ENCODE measurements at places on chromosomes 2 and 18.

GRCh38 chr18:55790296-55790695 lies 202.3 kb upstream of the TCF4 start:
- H3K36me3 ChIP-seq, result no peaks in the 10 kb centered on the region
- H3K27ac ChIP-seq, result no peak overlapping the region
- no peak overlapping the region for H3K4me3 ChIP-seq

DNA sequence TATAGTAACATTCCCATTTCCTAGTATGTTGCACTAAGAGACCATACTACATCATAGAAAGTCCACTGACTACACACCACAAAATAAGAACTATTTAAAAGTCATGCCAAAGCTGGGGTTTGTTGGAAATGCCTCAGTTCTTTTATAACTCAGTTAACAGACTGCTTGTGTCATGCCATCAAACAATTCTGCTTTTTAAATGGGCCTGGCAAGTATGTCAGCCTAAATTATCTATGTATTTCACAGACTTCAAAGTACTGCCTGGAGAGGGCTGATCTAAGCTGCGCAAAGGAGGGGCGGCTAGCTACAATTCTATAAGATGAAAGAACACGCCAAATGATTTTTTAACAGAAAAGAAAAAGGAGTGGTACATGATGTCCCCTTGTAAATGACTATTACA lies 49.6 kb downstream of the FARSB start:
- H3K4me3 ChIP-seq, result no peak overlapping the region
- peaks cover 27% of the 10 kb centered on the region for H3K36me3 ChIP-seq
- no peak for DNase-seq
- no peaks in the 10 kb centered on the region for H3K27me3 ChIP-seq
- H3K27ac ChIP-seq, result no peak overlapping the region
- no peaks in the 10 kb centered on the region for H3K4me1 ChIP-seq

GRCh38 chr2:168685600-168686451 lies 116.6 kb upstream of the NOSTRIN start:
- peaks cover 2% of the 10 kb centered on the region for H3K4me1 ChIP-seq
- peaks cover 2% of the 10 kb centered on the region for H3K36me3 ChIP-seq
- no peak overlapping the region for H3K4me3 ChIP-seq

GRCh38 chr2:54676656-54677055 lies 46.8 kb upstream of the EML6 start:
- H3K27ac ChIP-seq, result peak overlapping the region; percentile 75
- H3K4me3 ChIP-seq, result no peak overlapping the region
- peaks cover 13% of the 10 kb centered on the region for H3K36me3 ChIP-seq
- H3K27me3 ChIP-seq, result peaks cover 6% of the 10 kb centered on the region

- peak overlapping the region; percentile 11 for H3K4me3 ChIP-seq
- peaks cover 23% of the 10 kb centered on the region for H3K4me1 ChIP-seq
- H3K27ac ChIP-seq, result peak overlapping the region; percentile 87
- no peaks in the 10 kb centered on the region for H3K36me3 ChIP-seq
- H3K27me3 ChIP-seq, result peaks cover 9% of the 10 kb centered on the region
These were observed 68.8 kb downstream of the HNRNPLL start for GRCh38 chr2:38533757-38534545.

DNA sequence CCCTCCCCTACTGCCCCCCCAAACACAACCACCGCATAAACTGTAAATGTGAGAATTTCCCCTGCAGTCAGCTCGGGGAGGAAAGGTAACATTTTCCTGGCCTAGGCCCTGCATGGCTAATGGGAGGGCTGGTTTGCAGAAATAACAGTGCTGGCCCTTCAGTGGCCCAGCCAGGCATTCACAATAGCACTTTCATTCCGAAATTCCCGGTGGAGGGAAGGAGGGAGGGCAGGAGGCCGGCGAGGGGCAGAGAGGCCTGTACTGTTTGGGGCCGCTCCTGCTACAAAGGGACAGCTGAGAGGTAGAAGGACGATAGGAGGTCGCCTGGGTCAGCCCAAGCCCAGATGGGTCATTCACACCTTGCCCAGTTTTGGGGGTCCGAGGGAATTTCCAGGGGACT lies 11.3 kb downstream of the CYP26B1 start:
- no peaks in the 10 kb centered on the region for H3K36me3 ChIP-seq
- no peak overlapping the region for H3K4me3 ChIP-seq
- no peak overlapping the region for H3K27ac ChIP-seq
- no peak for DNase-seq

DNA sequence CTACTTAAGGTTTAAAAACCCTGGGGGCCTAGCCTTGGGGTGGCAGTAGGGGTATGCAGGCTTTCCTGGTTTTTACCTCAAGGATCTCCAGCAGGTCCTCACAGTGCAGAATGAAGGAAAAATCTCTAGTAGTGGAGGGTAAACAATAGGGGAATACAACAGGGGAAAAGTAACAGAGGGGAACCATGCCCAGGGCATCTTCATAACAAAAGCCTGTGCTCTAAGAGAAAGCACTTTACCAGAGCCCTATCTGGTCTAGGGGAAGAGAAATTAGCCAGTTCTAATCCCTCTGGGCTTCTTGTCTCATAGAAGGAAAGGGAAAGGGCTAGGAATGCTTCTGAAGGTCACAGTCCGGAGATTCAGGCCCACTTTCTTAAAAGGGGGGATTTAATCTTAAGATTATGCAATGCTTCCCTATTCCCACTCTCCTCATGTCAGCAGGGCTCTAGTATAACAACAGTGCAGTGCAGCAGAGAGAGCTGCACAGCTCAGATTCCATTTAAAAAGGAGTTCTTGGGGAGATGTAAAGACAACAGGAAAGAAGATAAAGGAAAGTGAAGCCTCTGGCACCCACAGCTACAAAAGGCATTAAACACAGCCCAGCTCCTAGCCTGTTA lies 149.0 kb upstream of the CYP1B1 start:
- H3K4me3 ChIP-seq, result no peak overlapping the region
- no peaks in the 10 kb centered on the region for H3K36me3 ChIP-seq
- peaks cover 35% of the 10 kb centered on the region for H3K27me3 ChIP-seq

GRCh38 chr2:231385429-231385828 lies 10.1 kb upstream of the B3GNT7 start:
- H3K4me1 ChIP-seq, result peaks cover 47% of the 10 kb centered on the region
- DNase-seq, result no peak
- no peaks in the 10 kb centered on the region for H3K27me3 ChIP-seq
- no peak overlapping the region for H3K4me3 ChIP-seq

DNA sequence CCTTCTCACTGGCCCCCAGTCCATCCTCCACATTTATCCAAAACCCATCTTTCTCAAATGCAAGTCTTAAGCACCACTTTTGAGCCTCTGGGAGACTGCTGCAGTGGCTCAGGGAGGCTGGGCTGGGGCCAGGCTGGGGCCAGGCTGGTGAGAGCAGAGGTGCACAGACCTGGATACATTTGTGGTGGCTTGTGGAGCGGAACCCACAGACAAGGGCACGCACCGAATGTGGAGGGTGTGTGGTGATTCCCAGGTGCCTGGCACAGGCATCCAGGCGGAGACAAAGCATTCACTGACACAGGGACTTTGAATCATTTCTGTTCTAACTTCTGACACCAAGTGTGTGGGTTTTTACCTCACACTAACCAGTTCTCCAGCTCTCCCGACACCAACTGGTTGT lies 42.2 kb upstream of the MGAT4A start:
- peaks cover 4% of the 10 kb centered on the region for H3K36me3 ChIP-seq
- no peak for DNase-seq
- H3K27me3 ChIP-seq, result peaks cover 55% of the 10 kb centered on the region

- peaks cover 1% of the 10 kb centered on the region for H3K4me1 ChIP-seq
- DNase-seq, result no peak
- no peak overlapping the region for H3K4me3 ChIP-seq
- peaks cover 9% of the 10 kb centered on the region for H3K36me3 ChIP-seq
- H3K27ac ChIP-seq, result no peak overlapping the region
These were observed 57.7 kb downstream of the GORASP2 start for GRCh38 chr2:170986566-170987258.

DNA sequence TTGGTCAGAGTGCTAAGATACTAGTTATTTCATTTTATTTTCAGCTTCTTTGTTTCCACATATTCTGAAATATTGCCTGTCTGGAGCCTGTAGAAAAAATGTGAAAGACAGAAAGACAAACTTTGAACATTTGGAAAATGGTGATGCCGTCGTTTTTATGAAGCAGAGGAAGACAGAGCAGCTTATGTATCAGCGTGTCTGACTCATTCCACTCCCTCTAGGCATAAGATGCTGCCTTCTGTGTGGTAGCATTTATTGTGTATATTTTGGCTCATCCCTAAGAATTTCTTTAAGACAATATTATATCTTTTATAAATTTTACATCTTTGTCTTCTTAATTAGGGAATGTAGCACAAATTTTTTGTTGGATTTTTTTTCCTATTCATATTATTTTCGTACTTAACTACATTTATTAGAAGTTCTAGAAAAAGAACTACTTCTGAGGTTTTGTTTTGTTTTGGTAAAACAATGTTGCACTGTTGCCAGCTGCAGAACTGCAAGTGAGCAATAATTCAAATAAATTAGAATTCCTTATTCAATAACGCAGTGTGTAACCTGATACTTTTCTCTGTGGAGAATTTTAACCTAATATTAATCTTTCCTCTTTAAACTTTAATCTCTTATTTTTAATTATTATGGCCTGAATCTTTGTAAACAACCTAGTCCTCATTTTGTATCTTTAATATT lies 300.4 kb downstream of the ZNF407 start:
- no peak overlapping the region for H3K4me3 ChIP-seq
- no peaks in the 10 kb centered on the region for H3K27me3 ChIP-seq
- no peaks in the 10 kb centered on the region for H3K4me1 ChIP-seq
- no peak for DNase-seq
- H3K36me3 ChIP-seq, result peaks cover 6% of the 10 kb centered on the region

DNA sequence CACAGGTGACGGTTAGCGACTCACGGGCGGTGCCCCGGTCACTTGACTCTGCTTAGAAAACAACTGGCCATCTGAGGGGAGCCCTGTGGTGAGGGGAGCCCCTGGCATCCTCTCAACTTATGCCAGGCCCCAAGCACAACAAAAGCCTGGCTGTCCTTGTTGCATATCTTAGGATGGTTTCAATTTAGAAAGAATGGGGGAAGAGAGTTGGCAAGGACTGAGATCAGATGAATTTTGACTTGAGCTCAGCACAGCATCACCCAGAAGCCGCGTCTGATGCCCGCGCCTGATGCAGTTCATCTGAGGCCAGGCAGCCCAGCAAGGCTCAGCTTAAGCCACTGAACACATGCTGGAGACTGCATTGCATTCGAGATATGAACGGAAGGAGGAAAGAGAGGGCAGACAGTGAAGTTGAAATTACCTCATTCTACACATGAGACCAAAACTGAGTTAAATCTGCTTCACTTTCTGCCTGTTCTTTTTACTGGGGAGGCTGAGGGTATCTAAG lies 36.8 kb downstream of the MYT1L start:
- no peaks in the 10 kb centered on the region for H3K27me3 ChIP-seq
- no peaks in the 10 kb centered on the region for H3K4me1 ChIP-seq
- no peak overlapping the region for H3K27ac ChIP-seq
- no peak for DNase-seq

DNA sequence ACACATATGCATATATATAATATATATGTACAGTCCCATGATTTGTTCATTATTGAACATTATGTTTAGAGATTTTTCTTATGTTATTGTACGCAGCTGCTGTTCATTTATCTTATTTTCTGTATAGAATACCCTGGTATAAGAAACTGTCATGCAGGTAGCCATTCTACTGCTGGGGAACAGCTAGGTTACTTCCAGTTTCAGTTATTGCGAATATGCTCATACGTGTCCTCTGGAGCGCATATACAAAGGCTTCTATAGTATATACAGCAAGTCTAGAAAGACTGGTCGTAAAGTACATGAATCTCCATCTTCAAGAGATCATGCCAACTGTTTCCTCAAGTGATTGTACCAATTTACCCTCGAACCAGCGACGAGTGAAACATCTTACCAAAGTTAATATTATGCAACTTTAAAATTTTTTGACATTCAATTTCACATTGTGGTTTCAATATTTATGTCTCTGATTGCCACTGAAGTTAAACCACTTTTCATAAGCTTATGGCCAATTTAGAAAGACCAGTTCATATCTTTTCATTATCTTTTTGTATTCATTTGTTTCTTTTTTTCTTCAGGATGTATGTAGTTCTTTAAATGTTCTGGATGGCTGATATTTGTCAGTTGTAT lies 53.5 kb downstream of the RDH14 start:
- H3K27me3 ChIP-seq, result peaks cover 15% of the 10 kb centered on the region
- H3K4me1 ChIP-seq, result peaks cover 8% of the 10 kb centered on the region
- DNase-seq, result no peak
- no peak overlapping the region for H3K4me3 ChIP-seq

DNA sequence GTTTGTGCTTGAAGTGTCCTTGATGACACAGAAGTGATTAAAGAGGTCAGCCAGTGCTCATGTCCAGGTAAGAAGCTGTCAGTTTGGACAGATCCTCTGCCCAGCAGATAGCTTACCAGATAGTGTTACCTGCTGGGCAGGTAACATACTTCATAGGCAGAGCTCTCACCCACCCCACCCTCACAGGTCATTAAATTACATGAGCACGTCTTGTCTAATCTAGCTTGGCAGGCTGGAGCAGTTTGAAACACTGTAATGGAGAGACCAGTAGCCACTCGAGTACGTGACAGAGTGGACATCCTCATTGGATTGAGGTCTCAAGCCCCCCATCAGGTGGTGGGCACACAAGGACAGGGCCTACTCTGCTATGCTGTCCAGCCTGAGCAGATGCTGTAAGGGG lies 27.1 kb downstream of the TTC32 start:
- peaks cover 3% of the 10 kb centered on the region for H3K36me3 ChIP-seq
- H3K4me3 ChIP-seq, result no peak overlapping the region
- H3K4me1 ChIP-seq, result peaks cover 10% of the 10 kb centered on the region

GRCh38 chr2:187013058-187013457 lies 164.1 kb upstream of the ZSWIM2 start:
- no peaks in the 10 kb centered on the region for H3K4me1 ChIP-seq
- no peak overlapping the region for H3K27ac ChIP-seq
- H3K4me3 ChIP-seq, result no peak overlapping the region
- H3K36me3 ChIP-seq, result no peaks in the 10 kb centered on the region
- no peaks in the 10 kb centered on the region for H3K27me3 ChIP-seq

GRCh38 chr2:237064203-237065070 lies 21.3 kb upstream of the COPS8 start:
- no peak for DNase-seq
- no peak overlapping the region for H3K27ac ChIP-seq
- H3K36me3 ChIP-seq, result no peaks in the 10 kb centered on the region

- no peaks in the 10 kb centered on the region for H3K27me3 ChIP-seq
- DNase-seq, result no peak
- H3K27ac ChIP-seq, result no peak overlapping the region
- H3K36me3 ChIP-seq, result peaks cover 8% of the 10 kb centered on the region
These were observed 64.2 kb downstream of the STRADB start for GRCh38 chr2:201515573-201516246.

DNA sequence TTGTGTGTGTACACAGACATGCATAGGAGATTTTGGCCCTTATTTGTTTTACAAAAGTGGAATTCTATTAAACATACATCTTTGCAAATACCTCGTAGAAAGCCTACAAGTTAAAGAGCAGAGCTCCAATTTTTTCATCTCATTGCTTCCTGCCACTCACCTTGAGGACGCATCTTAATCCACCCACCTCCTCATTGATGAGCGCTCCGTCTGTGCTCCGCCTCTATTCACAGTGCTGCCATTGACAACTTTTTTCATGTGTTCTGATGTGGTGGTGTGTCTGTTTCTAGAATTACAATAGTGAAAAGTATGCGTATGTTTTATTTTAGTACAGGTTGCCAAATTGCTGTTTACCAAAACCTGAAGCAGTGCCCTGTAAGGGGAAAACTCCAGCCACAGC lies 36.3 kb downstream of the NEURL3 start:
- DNase-seq, result no peak
- H3K27me3 ChIP-seq, result peaks cover 8% of the 10 kb centered on the region
- H3K4me3 ChIP-seq, result no peak overlapping the region
- no peak overlapping the region for H3K27ac ChIP-seq
- H3K36me3 ChIP-seq, result no peaks in the 10 kb centered on the region

All from stimulated activated naive B cell treated with anti-CD40 and anti-IgM and Interleukin-4, amounts not matched to agents 10 μg/mL and 1 μg/mL and 100 μg/mL, for 72 hours (primary cell).